NCI-H2081 treated with DMSO at 0.1 percent for 48 hours (cell line): ENCODE measurements at places on chromosomes 6 and 20.
A peak's percentile ranks its signal among the peaks of the same experiment; 100 is the strongest.

GRCh38 chr20:56440346-56441007 lies 27.9 kb upstream of the RTF2 start:
- DNase-seq, result no peak

DNA sequence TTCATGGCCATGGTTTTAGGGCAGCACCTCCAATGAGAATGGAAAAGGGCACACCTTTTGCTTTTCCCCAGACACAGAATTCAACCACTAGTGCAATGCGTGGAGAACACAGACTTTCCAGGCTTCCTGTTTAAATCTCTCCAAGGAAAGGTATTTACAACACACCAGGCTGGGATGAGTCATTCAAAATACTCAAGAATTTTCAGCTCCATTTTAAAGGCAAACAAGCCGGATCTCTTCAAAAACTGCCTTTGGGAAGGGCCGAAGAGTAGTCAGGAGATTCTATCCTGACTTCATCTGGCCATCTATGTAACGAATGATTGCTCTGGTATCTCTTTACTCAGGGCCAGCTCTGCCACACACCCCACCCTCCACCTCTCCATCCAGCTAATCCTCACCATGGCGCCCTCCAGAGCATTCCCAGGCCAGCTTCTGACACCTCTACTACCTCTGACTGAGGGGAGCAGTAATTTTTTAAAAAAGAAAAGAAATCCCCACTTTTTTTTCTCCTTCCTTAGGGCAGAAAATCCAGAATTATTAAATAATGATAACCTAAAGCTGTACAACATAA lies 254.6 kb downstream of the LY86 start:
- no peak for DNase-seq

GRCh38 chr20:10174400-10174799 lies 44.2 kb upstream of the SNAP25 start:
- DNase-seq, result no peak

DNA sequence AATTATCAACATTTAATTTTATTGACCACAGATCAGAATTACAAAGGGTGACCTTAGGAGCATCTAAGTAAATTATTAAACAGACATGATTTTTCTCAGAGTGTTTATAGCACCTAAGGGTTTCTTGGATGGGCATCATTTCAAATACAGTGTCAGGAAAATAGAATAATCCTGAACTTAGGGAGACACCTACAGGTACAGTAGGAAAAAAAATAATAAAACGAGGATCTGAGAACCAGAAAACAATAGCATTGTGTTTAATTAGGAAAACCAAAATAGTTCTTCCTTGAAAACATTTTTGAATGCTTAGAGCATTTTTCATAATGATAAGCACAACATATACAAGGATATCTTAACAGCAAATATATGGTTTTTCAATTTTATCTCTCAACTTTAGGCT lies 39.2 kb downstream of the MMUT start:
- peak; percentile 14 for DNase-seq

- DNase-seq, result no peak
Measured at GRCh38 chr20:58969439-58969838, 11.6 kb upstream of the NELFCD start.

GRCh38 chr6:2134554-2134953 lies 110.9 kb downstream of the GMDS start:
- no peak for DNase-seq

DNA sequence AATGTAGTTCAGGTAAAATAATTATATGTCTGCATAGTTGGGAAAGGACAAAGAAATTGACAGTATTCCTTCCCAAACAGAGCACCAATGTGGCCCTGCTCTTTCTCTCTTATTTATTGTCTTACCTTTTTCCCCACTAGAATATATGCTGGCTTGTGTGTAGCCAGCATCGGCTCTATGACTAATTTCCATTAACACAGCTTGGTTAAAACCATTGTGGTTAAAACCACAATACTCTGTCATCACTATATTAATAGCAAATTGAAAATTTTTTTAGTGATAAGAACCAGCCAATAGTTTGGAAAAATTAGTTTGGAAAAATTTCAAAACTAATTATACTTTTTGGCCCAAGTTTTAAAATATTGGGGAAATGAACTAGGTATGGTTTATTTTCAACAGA lies 535.1 kb downstream of the UTRN start:
- DNase-seq, result no peak

GRCh38 chr20:24033565-24033964 lies 45.0 kb upstream of the GGTLC1 start:
- DNase-seq, result no peak

DNA sequence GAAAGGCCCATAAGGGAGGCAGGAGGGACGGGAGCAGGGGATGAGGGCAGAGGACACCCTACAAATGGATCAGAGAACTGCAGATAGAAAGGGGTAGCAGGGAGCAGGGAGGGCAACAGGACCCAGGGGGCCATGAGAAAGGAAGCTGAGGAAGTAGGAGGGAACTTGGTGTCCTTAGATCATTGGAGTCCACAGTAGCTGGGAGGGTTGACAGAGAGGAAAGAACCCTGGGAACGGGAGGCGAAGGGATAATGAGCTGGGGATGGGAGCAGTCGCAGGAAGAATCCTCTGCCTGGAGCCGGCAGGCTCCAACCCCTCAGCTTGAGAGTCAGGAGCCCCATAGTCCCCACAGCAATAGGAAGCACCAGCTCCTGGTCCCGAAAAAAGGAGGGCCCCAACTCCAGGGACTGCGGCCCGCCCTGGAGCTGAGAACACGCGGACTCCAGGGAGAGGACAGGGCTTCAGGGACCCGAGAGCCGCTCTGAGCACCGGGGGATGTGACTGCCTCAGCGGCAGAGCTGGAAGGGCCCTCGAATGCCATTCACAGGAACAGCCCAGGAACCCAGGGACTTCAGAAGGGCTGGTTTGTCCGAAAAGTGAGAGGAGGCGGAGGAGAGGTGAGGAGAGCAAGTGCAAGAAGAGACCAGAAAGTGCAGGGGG lies 32.7 kb downstream of the HLA-A start:
- DNase-seq, result no peak

DNA sequence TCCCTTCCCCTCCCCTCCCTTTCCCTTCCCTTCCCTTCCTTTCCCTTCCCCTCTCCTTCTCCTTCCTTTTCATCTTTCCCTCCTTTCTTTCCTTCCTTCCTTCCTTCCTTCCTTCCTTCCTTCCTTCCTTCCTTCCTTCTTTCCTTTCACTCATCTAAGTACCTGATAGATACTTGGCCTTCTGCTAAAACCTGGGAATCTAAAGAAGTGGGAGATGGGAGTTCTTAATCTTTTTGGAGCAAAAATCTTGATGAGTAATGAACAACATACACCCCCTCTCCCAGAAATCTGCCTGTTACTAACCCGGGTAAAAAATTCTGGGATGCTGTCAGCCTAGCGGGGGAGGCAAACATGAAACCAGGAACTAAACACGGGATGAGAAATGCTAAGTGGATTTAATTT lies 100.7 kb downstream of the VEGFA start:
- no peak for DNase-seq

DNA sequence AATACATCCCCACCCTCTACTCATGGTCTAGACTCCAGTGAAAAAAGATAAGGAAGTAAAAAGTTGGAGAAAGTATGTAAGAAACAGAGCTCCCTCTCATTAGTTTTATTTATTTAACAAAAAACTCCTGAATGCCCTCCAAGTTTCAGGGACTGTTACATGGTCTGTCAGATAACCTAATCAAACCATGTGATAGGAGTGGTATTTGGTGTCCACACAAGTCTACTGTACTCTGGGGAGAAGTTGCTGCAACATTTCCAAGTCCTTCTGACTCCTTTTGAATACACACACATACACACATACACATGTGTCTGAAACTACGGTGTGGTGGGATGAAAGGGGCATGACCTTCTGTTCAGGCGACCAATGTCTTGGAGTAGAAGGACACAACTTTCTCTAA lies 320.0 kb downstream of the ADGRG6 start:
- DNase-seq, result no peak

DNA sequence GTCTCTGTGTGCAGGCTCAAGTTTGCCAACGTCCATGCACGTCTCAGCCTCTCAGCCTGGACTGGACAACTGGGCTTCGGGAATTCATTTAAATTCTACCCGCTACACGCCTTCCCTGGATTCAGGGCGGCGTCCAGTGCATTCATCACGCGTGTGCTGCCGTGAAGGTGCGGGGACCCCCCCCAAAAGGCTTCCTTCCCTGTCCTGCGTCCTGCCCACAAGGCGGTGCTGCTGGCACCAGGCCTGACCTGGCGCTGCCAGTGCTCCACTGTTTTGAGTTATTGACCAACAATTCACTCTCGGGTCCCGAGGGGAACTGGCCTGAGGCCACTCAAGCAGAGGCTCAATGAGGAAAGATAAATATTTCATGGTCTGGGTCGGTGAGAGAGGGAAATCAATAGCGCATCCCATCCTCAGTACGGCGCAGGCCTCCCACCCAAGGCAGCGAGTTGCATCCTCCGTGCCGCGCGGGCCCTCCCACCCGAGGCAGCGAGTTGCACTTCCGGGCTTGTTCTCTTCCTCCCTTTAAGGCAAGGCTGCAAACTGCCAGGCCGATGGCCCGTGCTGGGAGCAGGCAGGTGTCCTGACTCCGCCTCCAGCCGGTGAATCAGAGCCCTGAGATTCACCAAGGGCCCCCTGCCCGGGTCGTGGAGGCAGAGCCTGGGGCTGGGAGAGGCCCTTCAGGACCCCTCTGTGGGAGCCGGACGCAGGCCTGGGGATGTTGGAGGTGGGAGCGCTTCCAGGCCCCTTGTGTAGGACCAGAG lies 22.8 kb upstream of the BHLHE23 start:
- DNase-seq, result no peak

GRCh38 chr6:130694606-130695005 lies 132.6 kb upstream of the SMLR1 start:
- DNase-seq, result no peak

GRCh38 chr6:139173172-139173571 lies 38.3 kb downstream of the HECA start:
- DNase-seq, result no peak

GRCh38 chr20:53872561-53873229 lies 197.7 kb downstream of the BCAS1 start:
- DNase-seq, result no peak

GRCh38 chr6:52087498-52087999 lies at the start of gene PKHD1:
TSS of gene PKHD1 (minus strand) at chr6:52087613. CDS start at chr6:52084933, 2,680 bp downstream.
- no peak for DNase-seq

DNA sequence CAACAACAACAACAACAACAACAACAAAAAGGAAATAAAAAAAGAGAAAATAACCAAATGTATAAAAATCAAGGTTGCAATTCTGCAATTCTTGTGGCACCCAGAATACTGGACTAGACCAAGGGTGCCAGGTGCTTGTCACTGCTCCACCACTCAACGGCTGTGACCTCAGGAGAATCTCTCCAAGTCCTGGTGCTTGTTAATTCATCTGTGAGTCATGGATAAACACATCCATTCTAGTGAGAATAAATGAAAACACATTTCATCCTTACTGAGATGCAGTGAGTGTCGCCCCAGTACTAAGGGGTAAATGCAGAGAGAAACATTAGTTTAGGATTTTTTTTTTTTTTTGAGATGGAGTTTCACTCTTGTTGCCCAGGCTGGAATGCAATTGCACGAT lies 32.0 kb downstream of the HLA-C start:
- no peak for DNase-seq

DNA sequence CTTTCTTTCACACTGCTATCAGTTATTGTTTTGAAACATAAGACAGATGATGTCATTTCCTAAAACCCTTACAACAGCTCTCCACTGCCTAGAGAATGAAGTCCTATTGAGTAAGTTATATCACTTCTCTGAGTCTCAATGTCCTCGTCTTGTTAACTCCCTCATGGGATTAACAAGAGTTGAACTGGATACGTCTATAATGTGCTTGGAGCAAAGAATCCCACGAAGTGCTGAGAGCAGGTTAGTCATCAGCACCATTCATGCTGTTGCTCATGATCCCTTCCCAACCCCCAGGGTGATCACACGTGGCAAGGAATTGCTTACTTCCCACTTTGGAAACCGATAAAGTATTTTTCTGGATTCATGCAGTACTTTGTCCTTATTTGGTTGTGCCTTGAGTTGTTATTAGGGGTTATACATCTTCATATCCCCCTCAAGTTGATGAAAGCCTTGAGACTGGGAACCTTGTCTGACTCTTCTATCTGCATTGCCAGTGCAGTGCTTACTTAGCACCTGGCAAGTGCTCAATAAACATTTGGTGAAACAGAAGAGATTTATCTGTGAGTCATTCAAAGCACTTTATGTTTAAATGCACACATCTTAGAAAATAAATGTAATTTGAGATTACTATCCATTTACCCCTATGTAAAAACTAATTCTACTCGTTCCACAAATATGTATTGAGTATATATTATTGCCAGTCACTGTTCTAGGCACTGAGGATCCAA lies 487.5 kb downstream of the EPM2A start:
- no peak for DNase-seq

GRCh38 chr20:56504373-56505005 lies 20.1 kb upstream of the FAM209A start:
- no peak for DNase-seq

- no peak for DNase-seq
Measured at GRCh38 chr20:56414842-56415765, 3.0 kb downstream of the CASS4 start.

- DNase-seq, result no peak
Measured at GRCh38 chr20:4508773-4509172, 212.9 kb upstream of the PRND start.

DNA sequence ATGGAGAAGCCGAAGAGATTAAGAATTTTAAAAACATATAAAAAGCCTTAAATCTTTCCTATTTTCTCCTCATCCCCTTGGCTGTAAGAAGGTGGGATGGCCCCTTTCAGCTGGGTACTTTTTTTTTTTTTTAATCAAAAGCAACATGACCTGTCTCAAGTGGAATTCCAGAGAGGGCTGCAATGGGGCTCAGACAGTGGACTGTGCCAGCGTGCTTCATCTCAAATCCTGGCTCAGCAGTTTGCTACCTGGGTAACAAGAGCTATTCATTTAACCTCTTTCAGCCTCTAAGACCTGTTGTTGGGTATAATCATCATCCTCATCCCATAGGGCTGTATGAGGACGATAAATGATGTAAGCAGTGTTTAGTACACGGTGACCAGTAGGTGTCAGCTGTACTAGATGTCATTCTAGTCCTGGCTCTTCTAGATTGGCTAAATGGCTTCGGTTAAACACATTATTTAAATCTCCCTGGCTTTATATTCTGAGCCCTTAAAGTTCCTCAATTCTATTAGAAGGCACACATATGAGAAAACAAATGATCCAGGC lies 6.9 kb upstream of the PPP1R3G start:
- no peak for DNase-seq

DNA sequence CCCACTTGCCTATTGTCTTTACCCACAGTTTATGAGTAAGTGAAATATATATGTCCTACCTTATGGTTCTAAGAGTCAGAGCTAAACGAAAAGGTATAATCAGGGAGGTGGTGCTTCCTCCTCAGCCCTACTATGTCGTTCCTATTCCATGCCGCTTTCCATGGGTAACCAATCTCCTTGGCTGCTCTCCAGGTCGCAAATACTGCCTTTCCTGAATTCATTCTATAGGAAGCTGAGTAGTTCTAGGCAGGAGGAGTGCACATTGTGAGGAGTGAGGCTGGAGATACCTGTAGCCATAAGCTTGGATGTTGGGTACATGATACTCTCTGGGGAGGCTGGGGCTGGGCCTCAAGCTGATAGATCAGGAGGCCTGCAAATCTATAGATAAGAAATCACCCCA lies 5.8 kb downstream of the IL20RA start:
- no peak for DNase-seq
